ENCODE measurements at places on chromosomes 3 and 15.

DNA sequence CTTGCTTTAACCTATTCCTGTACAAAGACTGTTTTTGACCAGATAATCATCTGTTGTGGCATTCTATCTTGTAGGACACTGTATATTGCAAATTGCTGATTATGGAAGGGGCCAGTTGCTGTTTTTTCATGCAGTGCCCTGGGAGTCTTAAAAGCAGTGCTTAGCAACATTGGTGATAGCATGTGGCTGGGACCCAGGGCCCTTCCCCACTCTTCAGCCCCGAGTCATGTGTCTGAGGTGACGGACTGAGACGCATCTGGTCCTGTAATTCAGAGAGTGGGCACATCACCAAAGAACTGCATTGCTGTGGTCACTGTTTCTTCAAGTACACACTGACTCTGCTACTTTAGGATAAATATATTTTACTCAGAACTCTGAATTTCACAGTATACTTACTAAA is 63.4 kb downstream of the SNRK start:
- no peak for DNase-seq

DNA sequence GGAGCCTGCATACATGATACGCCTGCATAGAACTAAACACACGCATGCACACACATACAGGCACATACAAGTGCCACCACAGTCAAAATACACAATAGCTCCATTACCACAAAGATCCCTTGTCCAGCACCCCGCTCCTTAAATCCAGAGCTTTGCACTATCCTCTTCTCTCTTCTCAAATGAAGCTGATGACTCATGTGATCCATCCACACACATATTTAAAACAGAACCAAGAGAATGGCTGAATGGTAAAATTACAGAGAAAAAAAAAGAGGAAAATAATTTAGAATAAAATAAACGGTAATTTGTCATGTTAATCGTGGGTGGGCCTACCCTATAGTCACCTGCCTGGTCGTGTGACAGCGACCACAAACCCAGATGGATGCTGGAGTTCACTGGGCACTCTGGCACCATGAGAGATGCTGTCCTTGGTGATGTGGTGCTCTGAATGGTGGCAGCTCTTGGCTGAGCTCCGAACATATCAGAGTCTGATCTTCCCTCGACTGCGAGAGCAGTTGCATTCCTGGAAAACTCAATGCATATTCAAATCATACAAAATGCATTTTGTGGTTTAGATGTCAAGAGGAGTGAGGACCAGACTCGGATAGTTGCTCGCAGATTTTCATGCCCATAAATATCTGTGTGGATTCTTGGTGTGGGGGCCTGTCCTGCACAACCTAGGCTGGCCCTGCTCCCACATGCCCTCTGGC is 8.9 kb downstream of the IQSEC1 start:
- no peak for DNase-seq

DNA sequence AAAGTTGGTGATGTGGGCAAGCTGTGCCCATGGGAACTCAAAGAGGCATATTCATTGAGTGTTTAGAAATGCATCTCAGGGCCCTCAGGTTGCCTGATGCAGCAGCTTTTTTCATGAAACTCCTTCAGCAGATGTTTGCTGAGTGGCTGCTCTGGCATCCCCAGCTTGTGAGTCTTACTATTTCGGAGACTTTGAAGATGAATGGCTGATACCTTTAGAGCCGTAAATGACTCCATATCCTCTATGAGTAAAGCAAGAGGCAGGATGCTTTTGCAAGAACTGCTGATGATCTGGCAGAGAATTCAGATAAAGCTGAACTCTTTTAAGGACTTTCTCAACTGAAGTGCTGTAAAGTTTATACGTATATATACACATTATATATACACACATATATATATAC is 384.3 kb downstream of the CACNA2D3 start:
- DNase-seq = no peak

DNA sequence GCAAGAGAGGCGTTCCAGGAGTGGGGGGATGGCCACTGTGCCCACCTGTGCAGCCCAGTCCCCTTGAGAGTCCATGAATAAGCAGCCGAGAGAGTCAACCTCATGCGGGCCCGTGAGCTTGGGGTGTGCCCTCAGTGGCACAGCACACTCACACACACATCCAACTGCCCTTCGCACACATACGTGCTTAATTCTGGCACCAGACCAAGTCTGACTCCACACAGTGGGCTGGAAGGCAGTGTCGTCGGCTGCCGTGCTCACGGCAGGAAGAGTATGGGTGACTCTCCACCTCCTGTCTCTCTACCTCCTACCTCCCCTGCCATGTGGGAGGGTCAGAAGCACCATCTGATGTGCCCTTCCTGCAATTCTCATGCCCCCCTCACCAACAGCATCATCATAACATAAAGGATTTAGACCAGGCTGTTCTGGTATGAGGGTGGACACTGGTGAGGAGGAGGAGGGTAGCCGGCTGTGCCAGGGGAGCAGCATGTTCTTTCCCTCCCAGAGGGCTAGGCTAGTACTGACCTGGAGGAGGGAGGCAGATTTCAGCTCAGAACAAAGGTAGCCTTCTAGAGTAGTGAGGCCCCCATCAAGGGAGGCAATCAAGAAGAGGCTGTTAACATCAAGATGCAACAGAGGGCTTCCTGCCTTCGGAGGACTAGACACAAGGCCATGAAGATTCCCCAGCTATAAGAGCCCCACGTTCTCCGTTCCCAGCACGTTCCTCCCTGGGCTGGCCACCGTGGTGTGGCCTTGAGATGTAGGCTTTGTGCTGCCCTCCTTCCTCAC is 5.3 kb upstream of the STRA6 start:
- no peak for DNase-seq

- DNase-seq = no peak
Observed at GRCh38 chr3:64318001-64318400, 92.7 kb upstream of the PRICKLE2 start.

GRCh38 chr3:125990253-125990970 is 21.4 kb downstream of the ROPN1B start:
- peak; percentile 72 for DNase-seq

DNA sequence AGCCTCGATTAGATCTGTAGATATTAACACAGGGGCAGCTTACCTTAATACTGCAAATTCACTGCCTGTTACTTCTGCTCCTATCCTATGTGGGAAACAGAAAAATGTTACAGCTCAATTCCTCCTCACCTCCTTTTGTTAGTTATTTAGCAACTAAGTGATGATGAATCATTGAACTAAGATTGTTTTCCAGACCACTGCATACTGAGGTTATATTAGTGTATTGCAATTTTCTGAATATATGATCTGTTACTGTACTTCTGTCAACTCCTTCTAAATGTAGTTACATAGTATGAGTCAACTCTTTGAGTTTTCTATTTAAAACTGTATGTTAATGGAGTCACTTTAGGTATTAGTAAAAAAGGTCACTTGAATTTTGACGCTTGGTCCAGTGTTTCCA is 331.5 kb upstream of the SLCO3A1 start:
- DNase-seq = no peak

Measured in stimulated activated CD4-positive, alpha-beta T cell treated with anti-CD3 and anti-CD28 coated beads, Interleukin-1b, Interleukin-23, amount 100 ng/mL, for 24 hours (primary cell).